Left renal cortex interstitium (tissue), 4 donors: ENCODE measurements at places on chromosomes 4 and X.

DNA sequence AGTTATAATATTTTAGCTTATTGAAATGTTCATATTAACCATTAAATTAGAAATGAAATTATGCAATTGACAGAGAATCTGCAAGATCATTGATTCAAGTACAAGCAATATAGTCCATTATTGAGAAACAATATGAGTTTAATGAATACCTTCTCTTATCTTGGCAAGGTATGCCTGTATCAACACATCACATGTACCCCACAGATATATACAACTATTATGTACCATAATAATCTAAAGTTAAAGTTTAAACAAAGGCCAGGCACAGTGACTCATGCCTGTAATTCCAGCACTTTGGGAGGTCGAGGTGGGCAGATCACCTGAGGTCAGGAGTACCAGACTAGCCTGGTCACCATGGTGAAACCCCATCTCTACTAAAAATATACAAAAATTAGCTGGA, 514.7 kb downstream of the PCDH7 start:
- DNase-seq, result no peak

- no peak for DNase-seq
These were observed 26.5 kb upstream of the SPANXN4 start for GRCh38 chrX:142999199-142999701.

DNA sequence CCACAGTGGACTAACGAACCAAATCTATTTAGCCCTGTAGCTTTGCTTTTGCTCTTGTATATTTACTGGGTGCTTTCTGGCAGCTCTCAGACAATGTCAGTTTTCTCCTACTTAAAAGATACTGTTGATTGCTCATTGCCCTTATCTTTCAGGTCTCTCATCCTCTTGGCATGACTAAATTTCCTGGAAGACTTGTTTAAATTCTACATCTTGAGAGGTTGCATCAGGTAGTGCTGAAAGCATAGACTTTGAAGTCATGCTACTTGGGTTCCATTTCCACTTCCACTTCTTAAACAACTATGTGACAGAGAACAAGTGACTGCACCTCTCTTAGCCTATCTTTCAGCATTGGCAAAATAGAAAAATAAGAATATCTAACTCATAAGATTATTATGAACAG, 8.4 kb downstream of the TDO2 start:
- no peak for DNase-seq

- DNase-seq, result no peak
These were observed 2.8 kb downstream of the TMPRSS11D start for GRCh38 chr4:67880866-67881610.

- no peak for DNase-seq
These were observed 150.1 kb upstream of the NUDT10 start for GRCh38 chrX:51182545-51182944.

DNA sequence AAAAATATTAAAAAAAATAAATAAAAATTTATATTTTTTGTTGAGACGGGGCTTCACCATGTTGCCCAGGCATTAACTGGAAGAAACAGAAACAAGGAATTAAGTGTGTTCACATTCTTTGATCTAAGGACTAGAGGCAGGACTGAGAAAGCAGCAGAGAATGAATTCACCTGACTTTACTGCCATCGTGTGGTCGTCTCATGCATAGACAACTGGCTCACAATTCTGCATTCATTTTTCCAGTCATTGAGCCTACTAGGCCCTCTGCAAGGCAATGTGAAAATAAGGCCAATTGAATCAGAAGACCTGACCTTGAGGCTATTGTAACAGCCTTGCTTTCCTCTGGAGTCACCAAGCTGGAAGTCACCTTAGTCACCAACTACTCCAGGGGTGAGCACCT, 37.4 kb downstream of the LHFPL1 start:
- DNase-seq, result peak; percentile 9
